ENCODE measurements at places on chromosomes 13 and 19.

GRCh38 chr13:49953560-49953959, 17.4 kb upstream of the SPRYD7 start:
- DNase-seq = no peak

- no peak for DNase-seq
These were observed 1.3 kb upstream of the ZSCAN22 start for GRCh38 chr19:58325311-58326022.

GRCh38 chr13:94267581-94268366, 211.7 kb downstream of the DCT start:
- DNase-seq = no peak

- DNase-seq = no peak
These were observed 9.3 kb downstream of the SHKBP1 start for GRCh38 chr19:40585982-40586422.

GRCh38 chr13:43054803-43055802, 31.7 kb downstream of the DNAJC15 start:
- DNase-seq = no peak

DNA sequence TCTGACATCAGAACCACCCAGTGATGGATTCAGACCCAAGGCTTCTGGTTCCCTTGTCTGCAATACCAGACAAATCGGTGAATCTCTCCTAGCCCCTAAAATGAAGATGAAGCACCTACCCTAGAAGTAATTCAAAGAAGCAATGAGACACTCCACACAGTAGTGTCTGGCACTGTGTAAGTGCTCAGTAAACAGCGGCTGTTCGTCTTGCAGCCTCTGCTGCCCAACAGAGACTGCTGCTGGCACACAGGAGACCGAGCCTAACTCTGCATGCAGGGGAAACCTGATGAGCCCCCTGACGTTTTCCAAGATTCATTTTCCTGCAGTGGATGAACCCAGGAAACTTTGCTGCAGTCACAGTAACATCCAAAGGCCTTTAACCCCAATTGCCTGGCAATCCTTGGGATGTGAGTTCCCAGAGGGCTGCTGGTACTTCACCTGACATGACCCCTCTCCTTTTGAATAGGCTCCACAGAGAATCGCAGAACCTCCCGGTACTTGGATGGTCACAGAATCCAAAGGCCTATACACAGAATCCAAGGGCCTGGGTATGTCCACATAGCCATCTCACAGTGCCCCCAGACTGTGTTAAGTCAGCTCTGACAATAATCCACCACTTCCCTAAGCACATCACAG, 6.7 kb downstream of the MED26 start:
- DNase-seq = no peak

DNA sequence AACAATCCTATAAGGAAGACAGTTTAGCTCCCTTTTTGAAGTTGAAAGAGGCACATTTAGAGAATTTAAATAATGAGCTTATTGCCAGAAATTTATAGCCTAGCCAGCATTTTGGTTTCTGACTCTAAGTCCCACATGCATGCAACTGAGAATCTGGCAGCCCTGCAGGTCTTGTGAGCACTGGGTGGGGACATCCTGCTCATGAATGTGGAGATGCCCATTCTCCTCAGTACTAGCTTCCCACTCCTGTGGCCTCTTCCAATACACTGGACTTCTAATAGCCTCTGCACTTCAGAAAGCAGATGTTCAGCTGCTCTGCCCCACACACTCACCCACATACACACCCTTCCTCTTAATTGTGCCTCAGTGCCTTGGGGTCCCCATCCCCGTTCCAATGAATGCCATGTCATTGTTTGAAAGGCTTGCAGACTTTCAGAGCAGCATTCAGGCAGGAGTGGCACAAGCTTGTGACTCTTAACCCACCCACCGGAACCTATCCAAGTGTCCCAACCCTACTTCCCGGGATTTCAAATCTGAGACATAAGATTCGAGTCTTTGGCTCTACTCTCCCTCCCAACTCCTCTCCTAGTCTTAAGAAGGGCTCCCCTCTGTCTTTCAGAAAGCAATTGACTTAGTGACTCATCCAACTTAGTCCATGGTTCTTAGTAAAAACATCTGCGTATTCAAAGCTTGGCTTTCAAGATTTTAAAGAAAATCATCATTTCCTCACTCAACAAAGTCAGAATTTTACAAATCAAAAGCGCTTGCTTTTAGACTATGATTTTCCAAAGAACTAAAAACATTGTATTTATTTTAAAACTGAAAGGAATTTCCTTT, 80.0 kb upstream of the FREM2 start:
- DNase-seq = no peak

- DNase-seq = peak; percentile 88
These were observed 2.4 kb upstream of the NTN5 start for GRCh38 chr19:48674921-48675824.

- DNase-seq = no peak
These were observed at the start of gene FPR3 for GRCh38 chr19:51794885-51795490. Gene FPR3, plus strand, starts transcription at chr19:51795157. Its CDS starts 28,592 bp downstream, at chr19:51823749.

- DNase-seq = no peak
These were observed 11.1 kb downstream of the ZNF473 start for GRCh38 chr19:50036908-50037307.
